ENCODE measurements at places on chromosomes 4 and X.

DNA sequence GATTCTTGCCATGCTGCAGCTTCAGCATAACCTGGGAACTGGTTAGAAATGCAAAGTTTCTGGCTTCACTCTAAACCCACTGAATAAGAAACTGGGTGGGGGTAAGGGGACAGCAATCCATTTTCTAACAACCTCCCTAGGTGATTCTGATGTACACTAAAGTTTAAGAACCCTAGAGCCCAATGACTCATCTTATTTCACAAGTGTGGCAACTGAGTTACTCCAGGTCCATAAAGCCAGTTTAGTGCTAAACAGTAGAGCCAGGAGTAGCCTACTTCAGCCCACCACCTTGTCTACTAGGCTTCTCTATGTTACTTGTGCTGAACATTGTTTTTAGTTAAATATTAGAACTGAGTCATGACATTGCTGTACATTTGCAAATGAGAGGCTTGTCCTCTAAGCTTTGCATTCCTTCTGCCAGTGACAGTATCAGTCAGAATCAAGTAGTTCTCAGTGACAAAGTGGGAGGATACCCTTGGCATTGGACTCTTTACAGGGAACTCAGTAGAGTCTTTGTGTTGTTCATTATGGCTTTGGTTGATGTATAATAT is 518.0 kb downstream of the RPA4 start:
- DNase-seq, result no peak

DNA sequence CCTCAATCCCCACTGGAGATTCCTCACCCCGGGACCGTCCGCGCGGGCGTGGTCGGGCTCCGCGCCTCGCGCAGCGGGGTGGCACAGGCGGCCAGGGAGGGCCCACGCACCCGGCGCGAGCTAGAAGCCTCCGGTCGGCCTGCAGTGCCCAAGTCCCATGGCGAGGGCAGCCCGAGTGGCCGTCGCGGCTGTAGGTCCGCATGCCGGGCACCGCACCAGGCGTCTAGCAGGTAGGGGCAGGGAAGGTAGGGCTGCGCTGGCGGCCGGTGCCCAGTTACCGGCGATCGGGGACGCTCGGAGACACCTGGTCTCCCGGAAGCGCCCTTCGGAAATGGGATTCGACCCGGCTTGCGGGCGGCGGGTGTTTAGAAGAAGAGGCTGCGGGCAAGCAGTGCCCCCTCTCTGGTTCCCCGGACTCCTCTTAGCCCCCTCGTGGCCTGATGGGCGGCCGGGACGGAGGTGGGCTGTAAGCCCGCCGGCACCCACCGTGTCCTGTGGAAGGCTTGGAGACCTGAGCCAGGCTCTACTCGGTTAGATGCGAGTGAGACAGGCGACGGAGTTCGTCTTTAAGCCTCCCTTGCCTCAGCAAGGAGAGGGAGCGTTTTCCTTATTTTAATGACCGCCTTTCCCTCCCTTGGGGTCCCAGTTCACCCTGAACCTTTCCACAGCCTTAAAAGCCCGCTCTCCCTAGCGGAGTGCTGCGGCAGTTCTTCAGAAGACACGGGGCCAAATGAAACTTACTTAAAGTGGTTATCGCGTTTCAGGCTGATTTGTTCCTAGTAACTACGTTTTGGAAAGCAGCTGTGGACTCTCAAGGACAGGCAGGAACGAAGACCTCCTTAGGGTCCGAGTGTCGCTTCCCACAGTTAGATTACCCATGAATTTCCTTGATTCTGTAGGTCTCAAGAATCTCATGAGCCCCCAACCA is 821 bp downstream of the SLITRK2 start:
- DNase-seq, result no peak

DNA sequence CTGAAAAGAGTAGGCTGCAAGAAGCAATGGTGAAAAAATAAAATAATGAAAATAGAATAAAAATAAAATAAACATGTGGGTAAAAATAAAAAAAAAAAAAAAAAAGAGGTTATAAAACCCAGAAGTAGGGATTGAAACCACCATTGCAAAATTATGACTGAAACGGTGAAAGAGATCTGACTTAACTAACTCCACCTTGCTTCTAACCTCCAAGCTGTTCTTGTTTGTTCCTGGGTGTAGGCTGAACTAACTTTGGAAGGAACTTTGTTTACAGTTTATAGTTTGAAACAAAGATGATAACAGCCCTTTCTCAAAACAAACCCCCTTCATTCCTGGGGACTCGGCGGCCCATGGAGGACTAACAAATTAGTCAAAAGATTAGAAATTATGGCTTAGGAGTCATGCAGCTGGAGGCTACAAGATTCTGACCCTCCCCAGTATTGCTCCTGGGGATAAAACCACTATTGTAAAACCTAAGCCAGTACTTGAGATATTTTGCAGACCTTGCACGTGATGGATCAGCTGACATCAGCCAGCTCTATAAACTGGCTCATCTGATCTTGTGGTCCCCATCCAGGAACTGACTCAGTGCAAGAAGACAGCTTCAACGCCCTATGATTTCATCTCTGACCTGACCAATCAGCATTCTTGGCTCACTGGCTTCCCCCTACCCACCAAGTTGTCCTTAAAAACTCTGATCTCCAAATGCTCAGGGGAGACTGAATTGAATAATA is 30.4 kb downstream of the DDX60L start:
- peak; percentile 98 for DNase-seq

GRCh38 chr4:33780952-33781791 is 2463.1 kb downstream of the ARAP2 start:
- no peak for DNase-seq

DNA sequence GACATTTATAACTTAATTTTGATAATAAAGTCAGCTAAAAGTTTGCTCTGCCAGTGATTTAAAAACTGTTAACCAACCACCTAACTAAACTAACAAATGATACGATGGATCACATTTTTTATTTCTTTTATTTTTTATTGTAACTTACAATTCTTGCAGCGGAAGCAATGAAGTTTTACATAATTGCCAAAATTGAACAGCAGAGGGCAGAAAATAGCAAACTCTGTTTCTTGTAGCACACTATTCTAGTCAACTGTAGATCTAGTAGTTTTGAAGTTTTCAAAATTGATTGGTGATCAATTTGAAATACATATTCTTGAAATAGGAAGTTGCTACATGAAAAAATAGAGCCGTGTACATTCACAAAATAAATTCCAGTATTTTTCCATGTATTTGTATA is 2.8 kb upstream of the GRIA2 start:
- DNase-seq, result no peak

DNA sequence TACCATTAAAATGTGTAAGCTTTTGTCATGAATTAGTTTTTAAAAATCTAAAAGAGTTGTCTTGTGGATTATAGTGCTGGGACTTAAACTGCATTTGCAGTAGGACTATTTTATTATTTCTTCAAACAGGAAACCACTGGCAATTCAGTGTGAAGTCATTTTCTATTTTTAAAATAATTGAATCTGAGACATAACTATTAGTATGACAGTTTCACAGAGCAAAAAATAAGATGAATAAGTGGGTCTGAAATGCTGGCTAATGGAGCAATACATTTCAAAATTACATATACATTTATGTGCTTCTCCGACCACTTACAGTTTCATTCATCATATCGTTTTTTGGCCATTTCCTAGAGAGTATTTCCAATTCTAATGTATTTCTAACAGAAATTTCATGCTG is 75.3 kb upstream of the RAPGEF2 start:
- DNase-seq, result no peak

GRCh38 chrX:21991504-21991903 is 40.6 kb upstream of the PHEX start:
- no peak for DNase-seq

DNA sequence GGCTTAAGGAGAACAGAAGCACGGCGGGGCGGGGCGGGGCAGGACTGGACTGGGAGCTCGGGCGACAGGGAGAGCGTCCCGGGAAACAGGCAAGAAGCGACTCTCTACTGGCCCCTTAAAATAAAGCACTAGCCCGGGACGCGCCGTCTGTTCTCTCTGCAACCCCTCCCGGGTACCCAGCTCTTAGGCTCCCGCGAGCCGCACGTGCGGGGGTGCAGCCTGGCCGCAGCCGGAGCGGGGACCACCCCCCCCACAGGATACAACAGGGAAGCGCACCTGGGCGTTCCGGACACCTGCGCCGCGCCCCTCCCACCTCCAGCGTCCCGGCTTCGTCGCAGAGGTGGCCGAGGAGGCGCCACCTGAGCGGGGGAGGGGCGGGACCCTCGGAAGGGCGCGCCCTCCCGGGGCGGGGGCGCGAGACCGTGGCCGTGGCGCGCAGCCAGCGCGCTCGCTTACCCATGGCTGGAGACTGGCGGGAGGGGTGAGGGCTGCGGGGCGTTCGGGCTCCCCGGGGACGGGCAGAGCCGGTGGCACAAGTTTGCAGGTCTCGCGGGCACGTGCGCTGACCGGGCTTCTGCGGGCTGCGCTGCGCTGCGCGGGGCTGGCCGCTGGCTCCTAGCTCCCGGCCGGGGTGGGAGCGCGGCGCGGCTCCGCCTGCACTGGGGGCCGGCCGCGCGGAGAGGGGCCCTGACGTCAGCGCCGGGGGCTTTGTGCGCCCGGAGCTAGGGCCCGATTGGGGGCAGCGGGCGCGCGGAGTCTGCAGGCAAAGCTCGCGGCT is 91.5 kb downstream of the GEMIN8 start:
- no peak for DNase-seq

GRCh38 chr4:80459918-80460473 is 124.5 kb downstream of the CFAP299 start:
- no peak for DNase-seq
